ENCODE measurements at places on chromosomes 11 and 22.

- DNase-seq, result no peak
Measured at GRCh38 chr11:34536056-34536455, 22.5 kb upstream of the ELF5 start.

- DNase-seq, result no peak
Measured at GRCh38 chr11:70506986-70507385, 108.7 kb downstream of the CTTN start.

- DNase-seq, result no peak
Measured at GRCh38 chr11:76600124-76600655, 70.4 kb downstream of the LRRC32 start.

GRCh38 chr11:95081412-95081811 lies 8.2 kb upstream of the ENDOD1 start:
- no peak for DNase-seq

GRCh38 chr11:119520966-119521365 lies 98.0 kb upstream of the THY1 start:
- DNase-seq, result no peak

DNA sequence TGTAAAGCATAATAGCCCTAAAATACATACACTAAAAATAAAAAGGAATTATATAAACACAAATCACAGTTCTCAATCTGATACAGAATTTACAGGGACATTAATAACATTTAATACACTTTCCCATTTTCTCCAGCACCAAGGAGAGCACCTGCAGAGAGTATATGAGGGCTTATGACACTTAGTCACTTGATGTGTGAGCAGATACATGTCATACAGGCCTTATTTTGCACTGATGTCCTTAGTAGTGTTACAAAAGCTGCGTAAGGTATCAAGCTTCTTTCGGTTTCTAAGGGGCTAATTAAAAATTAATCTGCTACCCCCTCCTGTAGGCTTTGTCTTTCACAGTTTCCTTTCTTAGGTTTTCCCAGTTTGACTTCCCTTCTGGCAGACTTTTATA lies 61.3 kb downstream of the TRIM44 start:
- DNase-seq, result no peak
